ENCODE measurements at places on chromosomes 2 and 18.

DNA sequence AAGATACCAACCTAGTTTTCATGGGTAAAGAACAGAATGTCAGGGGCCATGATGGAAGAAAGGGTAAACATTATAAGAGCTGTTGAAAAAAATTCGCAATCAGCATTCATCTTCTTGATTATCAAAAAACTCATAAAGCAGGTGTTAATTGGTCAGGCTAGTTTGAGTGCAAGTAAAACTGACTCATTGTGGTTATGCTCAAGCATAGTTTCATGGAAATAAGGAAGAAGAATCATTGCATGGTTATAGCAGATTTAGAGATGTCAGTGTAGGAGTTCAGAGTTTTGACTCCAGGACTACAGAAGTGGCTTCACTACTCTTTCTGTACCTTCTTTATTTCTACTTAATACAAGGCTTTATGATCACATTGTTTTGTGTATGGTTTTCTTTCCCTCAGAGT is 26.9 kb upstream of the CDH19 start:
- no peak for DNase-seq

GRCh38 chr2:146489386-146489785 is 1355.4 kb upstream of the ACVR2A start:
- no peak for DNase-seq

- DNase-seq = no peak
These were observed 1378.8 kb upstream of the DDX18 start for GRCh38 chr2:116435648-116436047.

DNA sequence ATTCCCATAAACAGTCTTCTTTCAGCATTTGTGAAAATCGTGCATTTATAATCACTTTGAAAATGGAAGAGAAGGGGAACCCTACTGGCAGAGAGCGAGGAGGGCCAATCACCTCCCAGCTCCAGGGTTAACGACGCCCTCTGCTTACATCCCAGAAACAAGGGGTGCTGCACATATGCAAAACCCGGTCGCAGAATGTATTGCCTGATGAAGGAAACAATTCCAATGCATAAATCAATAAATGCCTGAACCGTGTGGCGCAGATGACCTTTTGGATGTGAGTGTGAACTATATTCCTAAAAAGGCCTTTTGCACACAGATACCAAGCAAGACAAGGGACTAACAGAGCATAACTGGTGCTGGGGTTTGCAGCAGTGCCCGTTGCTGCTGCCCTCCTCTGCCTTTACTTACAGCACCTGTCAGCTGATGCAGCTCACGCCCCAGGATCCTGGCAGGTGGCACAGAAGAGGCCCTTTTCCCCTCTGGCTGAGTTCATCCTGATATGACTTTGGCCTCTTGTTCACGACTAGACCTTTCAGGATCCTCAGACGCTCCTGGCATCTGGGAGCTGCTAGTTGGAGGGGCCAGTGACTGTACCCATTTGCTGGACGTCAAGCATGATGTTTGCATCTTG is 67.8 kb downstream of the MYT1L start:
- no peak for DNase-seq

GRCh38 chr2:99615247-99615771 is 125.5 kb upstream of the REV1 start:
- no peak for DNase-seq

DNA sequence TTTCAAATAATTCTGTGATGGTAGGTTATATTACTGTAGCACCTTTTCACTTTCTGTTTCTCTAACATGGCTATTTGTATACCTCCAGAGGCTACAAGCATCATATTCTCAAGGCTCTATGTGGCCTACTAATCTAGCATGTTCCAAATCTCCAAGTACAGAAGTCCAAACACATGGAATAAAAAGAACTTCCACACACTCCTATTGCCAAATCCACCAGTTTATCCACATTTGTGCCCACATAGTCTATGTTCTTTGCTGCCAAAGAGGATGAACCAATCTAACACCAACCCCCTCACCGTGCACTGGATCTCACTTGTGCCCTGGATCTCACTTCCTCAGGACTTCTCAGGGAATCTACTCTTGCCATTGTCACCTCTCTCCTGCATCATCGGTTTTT is 247.3 kb upstream of the RBBP8 start:
- DNase-seq = no peak

DNA sequence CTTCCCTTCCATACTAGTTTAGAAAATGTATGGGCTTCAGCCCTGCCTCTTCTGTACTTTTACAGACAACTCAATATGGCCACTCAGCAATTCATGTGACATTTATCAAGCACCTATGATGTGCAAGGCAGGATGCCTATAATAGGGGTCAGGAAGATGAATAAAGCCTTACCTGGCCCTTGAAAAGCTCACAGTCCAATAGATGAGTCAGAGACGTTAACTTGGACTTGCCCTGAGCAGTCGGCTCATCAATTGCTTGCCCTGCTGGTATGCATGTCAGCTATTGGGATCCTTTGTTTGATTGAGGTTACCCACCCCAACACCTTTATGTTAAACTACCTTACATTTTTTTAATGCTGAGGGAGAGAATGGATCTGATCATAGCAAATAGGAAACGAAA is 116.1 kb downstream of the DNER start:
- DNase-seq = no peak

- DNase-seq = no peak
These were observed 9.3 kb downstream of the MAPRE3 start for GRCh38 chr2:26979741-26980140.

DNA sequence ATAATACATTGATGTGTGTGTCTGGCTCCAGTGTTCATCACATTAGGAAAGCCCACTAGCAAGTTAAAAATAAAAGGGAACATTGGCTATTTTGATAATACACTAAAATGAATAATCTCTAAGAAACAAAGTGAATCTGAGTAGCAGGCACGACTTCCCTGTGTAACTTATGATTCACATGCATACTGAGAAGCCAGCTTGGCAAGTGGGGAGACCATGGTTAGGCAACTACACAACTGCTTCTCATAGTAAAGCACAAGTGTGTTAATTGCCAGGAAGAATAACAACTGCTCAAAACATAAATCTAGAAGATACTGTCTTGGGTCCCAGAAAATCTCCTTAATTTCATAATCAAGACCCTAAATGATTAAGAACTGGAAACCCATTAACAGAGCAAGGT is 4.0 kb downstream of the MYO5B start:
- no peak for DNase-seq

GRCh38 chr2:238160206-238161129 is 1.7 kb downstream of the ERFE start:
- DNase-seq = no peak

GRCh38 chr2:112839407-112840067 is 3.0 kb upstream of the IL1B start:
- no peak for DNase-seq

- DNase-seq = no peak
These were observed 56.5 kb downstream of the SLC4A5 start for GRCh38 chr2:74286725-74287124.

GRCh38 chr2:74253971-74254310 is 55.5 kb downstream of the MTHFD2 start:
- no peak for DNase-seq

- DNase-seq = no peak
These were observed 62.2 kb downstream of the PTRHD1 start for GRCh38 chr2:24731040-24731439.

DNA sequence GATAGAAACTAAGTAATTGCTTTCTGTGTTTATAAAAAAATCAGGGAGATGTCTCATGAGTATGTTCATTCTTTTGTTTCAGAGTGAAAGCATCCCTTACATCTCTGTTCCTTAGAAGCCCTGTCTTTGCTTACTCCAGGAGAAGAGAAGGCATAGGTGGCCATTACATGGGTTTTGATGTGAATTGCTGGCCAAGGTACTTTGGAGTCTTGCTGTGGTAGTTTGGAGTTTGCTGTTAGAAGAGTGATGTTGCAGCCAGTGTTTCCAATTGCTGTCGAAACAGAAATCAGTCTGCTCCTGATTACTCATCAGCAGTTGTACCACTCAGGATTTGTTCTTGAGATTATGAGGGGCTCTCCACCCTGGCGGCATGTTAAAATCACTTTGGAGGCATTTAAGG is 97.8 kb upstream of the KLHL14 start:
- no peak for DNase-seq

DNA sequence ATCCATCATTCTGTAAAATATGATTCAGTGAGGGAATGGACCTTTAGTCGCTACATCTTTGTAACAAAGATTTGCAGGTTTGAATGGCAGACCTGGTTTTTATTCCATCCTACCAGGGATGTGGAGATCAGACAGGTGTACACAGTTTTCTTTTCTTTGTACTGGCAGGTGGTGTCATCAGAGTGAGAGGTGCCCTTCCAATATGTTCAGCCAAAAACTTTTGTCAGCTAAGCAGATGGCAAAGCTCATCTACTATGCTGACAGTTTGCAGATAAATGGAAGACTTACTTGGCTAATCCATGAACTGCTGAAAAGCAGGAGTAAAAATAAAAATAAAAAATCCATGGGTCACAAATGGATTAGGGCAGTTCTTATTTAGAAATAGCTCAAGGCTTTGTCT is 185.5 kb upstream of the DOK6 start:
- no peak for DNase-seq

DNA sequence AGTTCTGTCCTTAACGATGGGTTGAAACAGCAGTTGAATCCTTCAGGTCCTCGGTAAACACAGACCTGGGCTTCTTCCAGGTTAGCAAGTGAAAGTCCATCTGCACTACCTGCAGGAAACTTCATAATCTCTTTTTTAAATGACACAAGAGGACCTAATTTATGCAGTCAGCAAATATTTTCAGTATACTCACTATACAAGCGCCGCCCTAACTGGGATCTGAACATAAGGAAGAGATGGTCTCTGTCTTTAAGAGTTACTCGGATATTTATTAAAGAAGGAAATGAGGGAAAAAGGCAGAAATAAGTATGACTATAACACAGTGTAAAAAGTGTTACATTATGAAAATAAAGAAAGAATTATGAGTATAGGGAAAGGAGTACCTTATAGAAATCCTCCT is 103.3 kb downstream of the NBAS start:
- DNase-seq = no peak

DNA sequence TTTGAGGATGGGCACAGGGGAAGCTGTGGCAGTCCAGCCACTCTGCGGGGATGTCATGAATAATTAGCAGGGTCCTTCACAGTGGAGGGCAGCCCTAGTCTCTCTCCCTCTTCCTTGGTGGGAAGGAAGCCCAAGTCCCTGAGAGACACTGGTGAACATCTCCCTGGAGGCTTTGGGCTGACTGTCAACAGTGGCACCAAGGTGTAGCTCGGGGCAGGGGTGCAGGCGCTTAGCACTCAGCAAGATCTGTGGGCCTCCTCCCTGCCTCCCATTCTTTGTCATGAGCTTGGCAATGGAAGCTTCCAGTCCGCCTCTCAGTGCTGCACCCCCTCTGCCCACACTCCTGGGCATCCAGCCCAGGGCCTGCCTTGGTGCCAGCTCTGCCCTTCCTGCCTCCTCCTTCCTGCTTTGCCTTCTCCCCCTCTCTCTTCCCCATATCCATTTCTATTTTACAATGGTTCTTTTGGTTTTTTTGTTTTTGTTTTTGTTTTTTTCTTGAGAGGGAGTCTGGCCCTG is 59.4 kb downstream of the STEAP3 start:
- no peak for DNase-seq

DNA sequence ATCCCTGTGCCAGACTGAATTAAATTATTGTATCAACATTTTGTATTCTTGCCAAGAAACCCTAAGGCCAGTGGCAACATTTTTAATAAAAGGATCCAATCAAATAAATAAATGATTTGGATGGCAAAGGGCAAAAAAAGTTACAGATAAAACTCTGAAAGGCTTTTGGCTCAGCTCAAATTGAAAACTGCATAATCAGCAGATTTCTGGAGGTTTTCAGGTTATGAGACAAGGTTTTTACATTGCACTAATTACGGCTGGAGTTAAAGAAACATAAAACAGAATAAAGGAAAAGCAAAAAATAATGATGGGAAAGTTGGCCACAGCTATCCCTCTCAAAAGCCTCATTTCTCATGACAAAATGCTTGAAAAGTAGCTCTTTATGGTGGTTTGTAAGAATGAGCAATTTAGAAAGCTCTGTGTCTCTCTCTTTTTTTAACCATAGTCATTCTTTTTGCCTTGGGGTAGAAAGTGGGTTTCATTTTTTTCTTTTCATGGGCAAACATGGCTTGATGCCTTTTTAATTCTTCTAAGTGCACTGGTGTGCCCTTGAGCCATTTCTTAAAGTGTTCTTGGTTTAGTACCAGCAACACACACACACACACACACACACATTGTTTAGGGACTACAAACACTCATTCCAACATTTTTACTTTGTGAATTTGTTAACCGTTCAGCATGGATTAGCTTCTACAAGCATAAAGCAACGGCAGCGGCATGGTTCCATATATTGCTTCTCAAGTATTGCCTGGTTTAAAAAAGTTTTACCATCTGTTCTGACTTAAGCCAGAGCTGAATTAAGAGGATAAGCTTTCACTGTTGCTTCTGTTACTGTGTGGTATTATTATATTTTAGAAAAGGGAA is 747.1 kb upstream of the FSHR start:
- DNase-seq = no peak

All from central memory CD4-positive, alpha-beta T cell (primary cell).